ENCODE measurements at places on chromosomes 6 and 20.

GRCh38 chr6:144840619-144841018 lies 555.5 kb downstream of the UTRN start:
- no peak for DNase-seq

DNA sequence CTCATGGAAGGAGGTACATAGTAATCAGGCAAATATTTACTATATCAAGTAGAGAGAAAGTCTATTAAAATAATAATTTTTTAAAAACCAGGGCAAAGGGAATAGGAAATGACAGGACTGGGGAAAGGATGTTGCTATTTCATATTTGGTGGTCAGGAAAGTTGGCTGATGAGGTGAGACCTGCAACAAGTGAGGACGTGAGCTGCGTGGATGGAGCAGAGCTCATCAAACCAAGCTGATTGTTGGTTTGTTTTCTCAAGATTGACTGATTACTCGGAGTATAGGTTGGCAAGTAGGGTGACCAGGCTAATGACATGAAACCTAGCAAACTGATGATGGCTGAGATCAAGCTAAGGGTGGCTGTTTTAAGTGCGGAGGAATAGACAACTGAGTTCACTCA lies 6.0 kb downstream of the GJA1 start:
- no peak for DNase-seq

DNA sequence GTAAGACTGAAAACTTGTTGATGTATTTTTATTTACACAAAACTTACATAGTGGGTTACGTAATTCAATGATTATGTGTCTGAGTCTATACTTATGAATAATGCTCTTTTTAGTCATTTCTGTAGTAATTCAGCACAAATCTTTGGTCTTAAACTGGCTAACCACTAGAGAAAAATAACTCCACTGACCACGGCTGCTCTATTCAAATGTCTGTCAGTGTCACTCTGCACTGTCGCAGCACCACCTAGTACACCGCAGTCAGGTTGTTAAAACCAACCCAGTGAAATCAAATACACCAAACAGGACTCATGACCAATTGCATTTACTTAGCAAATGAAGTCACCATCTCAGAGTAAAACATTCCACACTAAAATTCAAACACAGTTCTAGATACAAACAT lies 93.5 kb upstream of the CCDC28A start:
- no peak for DNase-seq

DNA sequence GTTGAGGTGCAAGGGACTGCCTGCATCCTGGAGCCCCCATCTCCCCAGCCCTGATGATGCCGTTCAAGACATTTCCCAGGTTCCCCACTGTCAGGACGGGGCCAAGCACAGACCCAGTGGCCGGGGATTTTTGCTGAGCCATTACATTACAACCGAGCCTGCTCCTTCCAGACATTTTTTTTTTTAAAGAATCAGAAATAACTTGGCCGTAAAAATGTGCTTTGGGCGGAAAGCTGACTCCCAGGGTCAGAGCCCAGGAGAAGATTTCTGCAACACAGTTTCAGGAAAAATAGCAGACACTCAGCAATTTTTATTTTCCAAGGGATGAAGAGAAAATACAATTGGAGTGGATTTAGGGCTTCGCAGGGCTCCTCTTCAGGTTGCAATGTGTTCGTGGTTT lies 87.9 kb downstream of the LRFN2 start:
- no peak for DNase-seq

DNA sequence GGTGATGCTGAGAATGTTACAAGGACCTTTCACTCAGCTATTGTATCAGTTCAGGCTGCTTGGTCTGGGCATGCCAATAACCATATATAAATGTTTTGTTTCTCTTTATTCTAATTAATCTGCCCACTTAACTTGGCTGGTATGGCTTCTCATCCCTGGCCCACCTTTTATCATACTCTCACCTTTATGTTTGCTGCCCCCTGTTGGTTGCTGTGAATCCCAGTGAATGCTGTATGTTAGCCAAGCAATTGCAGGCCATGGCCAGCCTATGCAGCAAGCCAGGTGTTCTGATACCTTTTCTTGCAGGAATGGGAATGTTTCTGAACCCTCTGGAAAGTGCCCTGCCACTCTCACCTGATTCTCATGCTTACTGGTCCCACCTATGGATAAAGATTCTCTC lies 54.6 kb downstream of the PCSK2 start:
- DNase-seq: peak; percentile 56

DNA sequence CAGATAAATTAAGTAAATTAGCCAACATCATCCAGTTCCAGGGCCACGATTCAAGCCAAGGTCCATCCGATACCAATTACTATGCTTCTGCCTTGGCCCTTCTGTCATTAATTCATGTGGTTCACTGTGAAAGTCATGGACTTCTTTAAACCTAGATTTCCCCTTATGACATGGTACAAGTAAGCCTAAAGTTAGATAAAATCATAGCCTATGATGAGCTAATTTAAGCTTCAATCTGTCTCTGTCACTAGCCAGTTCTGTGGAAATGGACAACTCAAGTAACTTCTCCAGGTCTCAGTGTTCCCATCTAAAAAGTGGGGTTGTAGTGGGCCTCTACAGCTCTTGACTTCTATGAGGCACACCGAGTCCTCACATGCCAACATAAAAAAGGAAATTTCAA lies 225.5 kb upstream of the MARCKS start:
- DNase-seq: no peak

- DNase-seq: no peak
Measured at GRCh38 chr20:63255931-63256704, 1.9 kb upstream of the NKAIN4 start.

DNA sequence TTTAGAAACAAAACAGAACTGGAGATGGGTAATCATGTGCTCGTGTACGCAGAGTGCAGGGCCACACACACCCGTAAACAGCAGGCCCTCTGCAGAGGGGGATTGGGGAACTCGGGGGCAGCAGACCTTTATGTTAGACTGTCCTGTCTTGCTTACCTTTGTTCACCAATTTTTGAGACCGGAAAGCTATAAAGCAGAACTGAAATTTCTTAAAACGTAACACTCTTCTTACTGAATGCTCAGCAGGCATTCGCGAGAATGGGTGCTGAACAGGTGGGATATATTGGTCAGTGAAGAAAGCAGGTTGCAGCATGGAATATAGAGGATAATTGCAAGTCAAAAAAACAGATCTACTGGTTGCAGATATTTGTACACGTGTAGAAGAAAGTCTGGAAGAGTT lies 211.1 kb downstream of the BMP7 start:
- DNase-seq: no peak

DNA sequence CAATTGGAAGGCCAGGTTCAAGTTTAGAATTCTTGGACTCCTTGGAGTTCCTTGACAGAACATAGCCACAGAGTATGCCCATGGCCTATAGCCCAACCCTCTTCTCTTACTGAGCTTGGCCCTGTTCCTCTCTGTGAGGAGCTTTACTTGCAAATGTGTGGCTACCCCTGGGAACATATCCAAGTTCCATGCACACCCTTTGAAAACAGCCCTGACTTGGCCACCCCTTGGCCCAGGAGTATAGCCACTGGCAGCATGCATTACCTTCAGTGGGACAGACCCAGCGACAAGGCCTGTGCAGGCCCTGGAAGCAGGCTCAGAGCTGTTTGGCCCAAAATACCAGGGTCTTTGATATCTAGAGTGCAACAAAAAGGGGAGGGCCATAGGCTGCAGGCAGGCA lies 19.5 kb upstream of the MAS1 start:
- no peak for DNase-seq

DNA sequence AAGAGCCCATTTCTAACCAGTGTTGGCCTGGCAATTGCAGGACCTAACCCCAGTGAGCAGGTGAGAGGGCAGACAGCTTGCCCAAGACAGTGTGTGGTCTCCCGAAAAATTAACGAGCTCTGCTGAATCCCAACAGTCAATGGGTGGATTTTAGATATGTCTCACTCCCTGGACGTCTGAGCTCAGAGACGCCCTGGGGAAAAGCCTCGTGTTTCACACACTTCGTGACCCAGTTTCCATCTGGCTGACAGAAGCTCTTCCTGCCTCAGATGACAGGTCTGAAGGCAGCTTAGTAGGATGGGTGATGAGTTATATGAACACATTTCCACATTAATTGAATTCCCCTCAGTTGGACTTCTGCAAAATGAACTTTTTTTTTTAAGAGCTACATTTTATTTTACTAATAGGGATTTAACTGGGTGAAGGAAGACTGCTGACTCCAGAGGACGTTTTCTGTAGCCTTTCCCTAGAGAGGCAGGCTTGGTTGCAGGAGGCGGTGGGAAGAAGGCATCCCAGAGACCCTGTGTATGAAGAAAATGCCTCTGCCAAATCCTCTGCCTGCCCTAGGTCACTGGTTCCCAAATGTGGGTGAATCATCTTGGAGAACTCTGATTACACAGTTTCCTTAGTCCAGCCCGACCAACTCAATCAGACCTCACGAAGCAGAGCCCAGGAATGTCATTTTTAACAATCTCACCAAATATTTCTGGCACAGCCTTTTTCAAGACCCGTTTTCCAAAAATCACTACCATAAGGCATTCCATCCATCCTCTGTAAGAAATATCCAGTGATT lies 71.7 kb upstream of the LY86 start:
- DNase-seq: no peak

GRCh38 chr6:34595332-34596184 lies 39.4 kb upstream of the SPDEF start:
- DNase-seq: no peak

GRCh38 chr20:25274891-25275812 lies 27.3 kb downstream of the PYGB start:
- DNase-seq: no peak

DNA sequence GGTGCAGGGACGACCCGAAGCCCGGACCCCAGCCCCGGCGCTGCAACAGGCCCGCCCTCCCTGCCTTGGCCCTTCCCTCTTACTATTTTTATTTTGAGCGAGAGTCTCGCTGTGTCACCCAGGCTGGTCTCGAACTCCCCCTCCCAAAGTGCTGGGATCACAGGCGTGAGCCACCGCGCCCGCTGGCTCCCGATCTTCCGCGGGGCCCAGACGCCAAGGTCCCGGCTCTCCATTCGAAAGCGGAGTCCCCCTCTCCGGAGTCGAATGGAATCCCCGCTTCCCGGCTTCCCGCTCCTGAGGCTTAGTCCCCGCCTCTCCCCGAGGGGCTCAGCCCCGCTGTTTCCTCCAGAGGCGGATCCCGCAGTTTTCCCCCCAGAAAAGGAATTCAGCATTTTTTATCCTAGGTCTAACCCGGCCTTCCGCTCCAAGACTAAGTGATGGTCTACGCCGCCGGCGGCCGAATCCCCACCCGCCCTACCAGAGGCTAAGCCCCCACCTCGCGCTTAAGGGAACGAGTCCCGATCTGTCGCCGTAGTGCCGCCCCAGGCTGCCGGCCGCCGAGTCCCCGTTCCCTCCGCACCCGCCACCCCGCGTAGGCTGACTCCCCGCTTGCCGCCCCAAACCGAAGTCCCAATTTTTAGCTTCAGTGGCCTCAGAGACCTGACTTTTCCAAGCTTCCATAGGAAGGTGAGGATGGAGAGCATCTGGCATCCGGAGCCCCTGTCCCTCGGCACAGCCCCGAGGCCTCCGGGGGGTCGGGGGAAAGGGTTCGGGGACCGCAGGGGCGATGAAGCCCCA lies 11.5 kb upstream of the TMC2 start:
- peak; percentile 76 for DNase-seq

- DNase-seq: no peak
Measured at GRCh38 chr6:5998236-5998635, 8.5 kb downstream of the NRN1 start.

DNA sequence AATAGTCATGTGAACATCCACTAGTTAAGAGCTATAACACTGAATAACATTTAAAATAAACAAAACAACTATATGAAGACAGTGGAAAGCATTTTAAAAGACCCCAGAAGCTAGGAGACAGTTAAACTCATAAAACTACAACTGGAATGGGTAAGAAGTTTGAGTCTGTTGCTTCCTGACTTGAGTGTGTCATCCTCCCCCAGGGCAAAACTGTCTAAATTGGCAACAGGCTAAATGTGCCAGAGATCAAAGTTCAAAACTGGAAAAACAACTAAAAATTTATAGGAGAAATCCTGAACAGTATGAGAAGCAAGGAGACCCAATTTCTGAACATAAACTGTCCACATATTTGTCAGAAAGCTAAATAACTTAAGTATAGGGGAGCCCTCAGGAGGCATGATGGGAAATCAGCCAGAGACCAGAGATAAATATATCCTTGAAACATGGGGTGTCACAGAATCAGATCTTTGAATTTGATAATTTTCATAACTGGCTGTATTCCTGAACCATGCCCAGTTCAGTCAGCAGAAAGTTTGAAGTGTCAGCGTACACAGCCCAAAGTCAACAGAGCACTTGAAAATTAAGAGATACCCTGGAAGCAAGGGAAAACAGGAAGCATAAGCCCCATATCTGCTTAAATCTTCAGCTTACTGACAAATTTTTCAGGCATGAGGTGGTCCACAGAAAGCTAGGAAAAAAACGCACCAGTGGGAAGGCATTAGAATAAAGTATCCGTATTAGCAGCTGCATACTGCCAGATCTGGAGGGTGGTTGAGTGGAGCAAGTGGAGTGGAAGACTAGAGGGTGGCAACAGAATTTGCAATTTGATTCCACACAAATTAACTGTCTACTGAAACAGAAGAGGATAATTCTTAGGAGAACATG lies 516.1 kb upstream of the MAN1A1 start:
- DNase-seq: no peak

GRCh38 chr20:49247792-49248191 lies 28.6 kb downstream of the DDX27 start:
- no peak for DNase-seq

- DNase-seq: no peak
Measured at GRCh38 chr6:124999105-124999764, 37.0 kb downstream of the RNF217 start.

DNA sequence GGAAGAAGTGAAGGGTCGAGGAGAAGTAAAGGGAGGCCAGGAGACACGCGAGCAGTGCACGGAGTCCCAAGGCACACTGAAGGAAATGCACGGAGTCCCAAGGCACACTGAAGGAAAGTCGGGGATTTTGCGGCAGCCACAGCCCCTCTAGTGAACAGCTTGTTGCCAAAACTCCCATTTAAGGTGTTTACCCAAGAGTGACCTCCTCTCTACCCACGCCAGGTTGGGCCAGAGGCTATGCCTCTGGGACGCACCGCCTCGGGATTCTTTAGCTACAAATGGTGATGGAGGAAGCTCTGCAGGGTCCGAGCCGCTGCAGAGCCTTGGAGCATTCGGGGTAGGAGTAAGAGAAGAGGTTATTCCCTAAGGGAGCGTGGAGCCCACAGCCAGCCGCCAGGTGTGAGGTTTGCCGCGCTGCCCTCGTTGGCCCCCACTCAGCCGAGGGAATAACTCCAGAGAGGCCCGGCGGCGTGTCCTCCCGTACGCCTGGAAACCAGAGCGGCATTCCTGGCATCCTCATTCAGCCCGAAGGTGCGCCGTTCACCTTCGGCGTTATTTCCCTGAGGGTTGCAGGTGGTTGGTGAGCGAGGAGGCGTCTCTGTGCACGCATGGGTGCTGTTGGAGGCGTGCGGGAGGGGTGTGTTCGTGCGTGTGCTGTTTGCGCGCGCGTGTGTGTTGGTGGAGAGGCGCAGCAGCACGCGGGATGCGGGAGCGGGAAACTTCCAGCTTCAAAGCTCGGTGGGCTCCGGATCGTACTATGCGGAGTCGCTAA lies 3.4 kb upstream of the MAFB start:
- DNase-seq: no peak

- DNase-seq: no peak
Measured at GRCh38 chr6:167766986-167767714, 59.6 kb upstream of the AFDN start.

GRCh38 chr20:9689041-9689440 lies 149.8 kb downstream of the PAK5 start:
- no peak for DNase-seq

All from ecto neural progenitor cell (in vitro differentiated cells).